ENCODE measurements at places on chromosomes 1 and 21.
A peak's percentile ranks its signal among the peaks of the same experiment; 100 is the strongest.

- DNase-seq: no peak
Measured at GRCh38 chr1:203196371-203196770, 9.9 kb upstream of the CHI3L1 start.

GRCh38 chr1:178544531-178544930, 31.6 kb downstream of the TEX35 start:
- DNase-seq: no peak

- peak; percentile 39 for DNase-seq
Measured at GRCh38 chr1:54404939-54405897, 976 bp downstream of the SSBP3 start.

DNA sequence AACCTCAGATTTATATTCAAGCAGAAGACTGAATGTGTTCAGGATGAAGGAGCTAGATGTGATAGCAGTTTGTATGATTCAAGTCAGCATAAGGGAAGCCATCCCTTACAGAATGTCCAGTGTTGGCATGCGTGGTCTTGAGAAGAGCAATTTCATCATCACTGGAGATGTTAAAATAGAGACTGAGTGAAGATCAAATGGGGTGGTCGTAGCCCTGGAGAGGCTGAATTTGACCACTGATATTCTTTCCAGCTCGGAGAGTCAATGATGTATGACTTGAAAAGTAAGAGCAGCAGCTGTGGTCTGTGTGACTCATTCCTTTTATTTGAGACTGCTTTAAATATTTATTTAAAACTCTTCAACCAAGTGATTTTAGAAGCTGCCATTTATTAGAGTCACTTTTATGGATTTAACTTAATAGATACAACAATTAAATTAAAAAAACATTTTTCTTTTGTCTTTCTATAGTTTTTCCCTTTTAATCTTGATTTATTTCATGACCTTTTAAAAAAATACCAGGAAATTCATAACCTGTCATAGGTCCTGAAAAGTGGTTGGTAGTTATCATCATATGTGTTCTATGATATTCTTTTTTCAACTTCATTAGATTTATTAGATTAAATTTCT, 15.5 kb downstream of the FMN2 start:
- no peak for DNase-seq

- DNase-seq: peak; percentile 34
Measured at GRCh38 chr1:89602871-89603404, 30.0 kb upstream of the LRRC8C start.

DNA sequence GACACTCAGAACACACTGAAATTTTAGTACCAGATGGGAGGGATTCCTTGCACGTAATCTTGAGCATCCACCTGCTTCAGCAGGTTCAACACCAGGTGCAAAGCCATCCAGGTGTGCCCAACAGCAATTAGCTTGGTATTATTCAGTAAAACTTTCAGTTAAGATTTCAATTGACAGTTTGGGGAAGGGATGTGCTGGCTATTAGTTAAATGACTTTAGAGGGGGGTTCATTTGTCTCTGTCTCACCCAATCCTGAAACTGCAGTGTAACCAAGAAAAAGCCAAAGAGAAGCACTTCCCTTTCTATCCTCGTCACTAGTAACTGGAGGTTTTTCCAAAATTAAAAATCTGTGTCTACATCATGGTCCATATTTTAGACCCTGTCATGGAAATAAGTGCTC, 90.9 kb downstream of the PIK3R3 start:
- no peak for DNase-seq

GRCh38 chr1:232538224-232538942, 91.5 kb downstream of the SIPA1L2 start:
- DNase-seq: no peak

GRCh38 chr21:45322231-45322959, 34.7 kb upstream of the POFUT2 start:
- DNase-seq: peak; percentile 18

DNA sequence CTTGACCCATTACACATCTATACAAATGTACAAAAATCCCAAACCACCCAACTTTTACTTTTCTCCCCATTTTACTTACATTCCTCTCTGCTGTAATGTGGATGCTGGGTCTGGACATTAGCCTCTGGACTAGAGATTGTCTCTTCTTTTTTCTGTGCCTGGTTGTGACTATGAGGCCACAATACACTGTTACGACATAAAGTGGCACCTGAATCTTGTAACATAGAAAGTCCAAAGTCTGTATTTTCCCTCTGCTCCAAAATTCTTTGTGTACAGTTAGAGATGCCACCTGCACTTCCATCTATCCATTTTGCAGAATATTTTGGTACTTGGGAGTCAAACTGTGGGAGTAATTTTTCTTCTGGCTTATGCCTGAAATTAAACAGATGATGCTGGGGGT, 22.7 kb downstream of the C21orf91 start:
- DNase-seq: no peak

DNA sequence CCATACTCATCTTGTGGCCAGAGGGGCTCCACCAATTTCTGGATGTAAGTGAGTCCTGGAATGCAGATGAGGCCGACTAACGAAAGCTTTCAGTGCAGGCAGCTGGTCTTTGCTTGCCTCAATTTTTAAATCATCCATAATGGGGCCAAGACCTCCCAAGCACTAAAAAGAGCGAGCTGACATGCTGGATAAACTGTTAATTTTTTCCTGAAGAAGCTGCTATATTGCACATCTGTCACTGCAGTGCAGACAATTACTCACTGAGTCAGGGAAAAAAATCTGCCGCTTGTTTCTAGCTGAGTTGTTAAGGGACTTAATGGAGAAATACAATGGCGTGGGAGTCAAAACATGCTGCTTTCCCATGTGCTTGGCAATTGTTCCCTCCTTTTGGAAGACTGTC, 205.5 kb downstream of the GPATCH2 start:
- DNase-seq: no peak

DNA sequence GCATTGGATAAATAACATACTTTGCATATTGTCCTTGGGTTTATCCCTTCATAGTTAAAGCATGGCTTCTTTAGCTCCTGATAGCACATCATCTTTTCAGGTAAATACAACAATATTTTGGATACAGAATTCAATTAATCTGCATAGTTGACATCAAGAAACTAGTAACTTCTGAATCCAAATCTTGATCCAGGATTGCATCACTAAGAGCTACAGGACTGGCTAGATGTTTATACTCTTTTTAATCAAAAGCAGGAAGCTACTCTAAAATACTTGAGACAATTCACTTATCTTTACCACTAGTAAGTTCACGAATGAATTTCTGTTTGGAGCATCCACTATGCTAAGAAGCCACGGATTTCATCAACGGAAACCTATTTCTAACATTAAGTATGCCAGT, 54.2 kb upstream of the SLC44A3 start:
- DNase-seq: no peak

GRCh38 chr1:226738421-226738994, 574 bp downstream of the ITPKB start:
- peak; percentile 44 for DNase-seq

DNA sequence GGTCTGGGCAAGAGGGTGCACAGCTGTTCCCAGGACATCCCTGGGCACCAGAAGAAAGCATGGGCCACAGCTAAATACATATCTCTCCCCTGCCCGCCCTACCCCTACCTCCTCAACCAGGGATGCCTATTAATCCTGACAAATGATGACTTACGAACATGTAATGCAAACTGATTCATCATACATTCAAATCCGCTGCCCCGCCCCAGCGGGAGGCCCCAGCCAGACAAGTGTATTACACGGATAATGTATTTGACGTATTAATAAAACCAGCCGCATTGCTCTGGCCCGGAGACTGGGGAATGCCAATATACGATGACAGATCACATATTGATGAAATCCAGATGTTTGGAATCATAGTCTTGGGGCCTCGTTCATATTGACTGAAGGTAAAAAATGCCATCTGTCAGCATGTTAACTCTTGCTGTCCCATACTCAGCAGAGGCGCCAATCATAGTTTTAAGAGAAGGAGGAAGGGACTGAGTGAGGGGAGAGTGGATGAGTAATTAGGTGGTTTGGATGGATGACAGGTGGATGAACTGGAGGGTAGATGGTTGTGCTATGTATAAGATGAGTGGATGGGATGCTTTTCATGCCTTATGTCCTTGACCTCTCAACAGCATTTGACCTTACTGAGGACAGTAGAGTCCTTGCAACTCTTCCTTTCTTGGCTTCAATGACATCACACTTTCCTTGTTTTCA, 68.2 kb downstream of the TMEM53 start:
- DNase-seq: no peak

GRCh38 chr1:184664042-184664660, 90.5 kb downstream of the EDEM3 start:
- DNase-seq: peak; percentile 61

GRCh38 chr1:98388441-98388840, 273.1 kb upstream of the SNX7 start:
- DNase-seq: no peak

- no peak for DNase-seq
Measured at GRCh38 chr1:201463071-201463552, 5.9 kb downstream of the PHLDA3 start.

DNA sequence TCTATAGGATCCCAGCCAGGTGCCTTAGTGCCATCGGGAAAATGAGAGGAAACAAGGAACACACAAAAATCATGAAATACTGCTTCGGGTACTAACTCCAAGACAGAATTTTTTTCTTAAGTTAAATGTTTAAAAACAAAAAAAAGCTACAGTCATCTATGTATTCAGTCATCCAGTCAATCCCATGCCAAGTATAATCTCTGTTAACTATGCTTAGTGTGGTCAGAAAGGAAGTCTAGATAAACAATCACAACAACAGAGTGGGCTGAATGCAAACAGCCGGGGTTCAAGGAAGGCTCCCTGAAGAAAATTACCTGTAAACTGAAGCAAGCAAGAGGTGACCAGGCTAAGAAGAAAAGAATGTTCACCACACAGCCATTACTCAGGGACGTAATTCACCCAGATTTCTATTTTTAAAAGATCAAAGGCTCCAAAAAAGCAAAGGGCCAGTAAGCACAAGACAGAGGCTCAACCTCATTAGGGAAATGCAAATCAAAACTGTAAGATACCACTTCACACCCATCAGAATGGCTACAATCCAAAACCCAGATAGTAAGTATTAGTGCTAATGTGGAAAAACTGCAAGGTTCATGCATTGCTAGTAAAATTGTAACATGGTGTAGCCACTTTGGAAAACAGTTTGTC, 53.0 kb downstream of the RERE start:
- DNase-seq: no peak

DNA sequence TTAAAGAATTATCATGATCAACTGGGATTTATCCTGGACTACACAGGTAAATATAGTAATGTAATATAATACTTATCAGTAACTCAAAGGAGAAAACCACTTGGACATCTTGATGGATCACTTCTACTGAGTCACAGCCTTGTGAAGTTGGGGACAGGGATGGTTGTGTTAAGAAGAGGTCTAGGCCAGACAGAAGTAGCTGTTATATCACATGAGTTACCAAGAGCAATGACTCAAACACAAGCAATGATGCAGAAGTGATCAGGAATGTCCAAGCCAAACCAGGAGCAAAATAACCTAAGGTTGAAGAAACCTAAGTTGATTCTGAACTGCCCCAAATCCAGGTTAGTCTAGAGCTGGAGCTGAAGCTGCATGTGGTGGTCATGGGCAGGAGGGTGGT, 424.5 kb upstream of the DAB1 start:
- no peak for DNase-seq

DNA sequence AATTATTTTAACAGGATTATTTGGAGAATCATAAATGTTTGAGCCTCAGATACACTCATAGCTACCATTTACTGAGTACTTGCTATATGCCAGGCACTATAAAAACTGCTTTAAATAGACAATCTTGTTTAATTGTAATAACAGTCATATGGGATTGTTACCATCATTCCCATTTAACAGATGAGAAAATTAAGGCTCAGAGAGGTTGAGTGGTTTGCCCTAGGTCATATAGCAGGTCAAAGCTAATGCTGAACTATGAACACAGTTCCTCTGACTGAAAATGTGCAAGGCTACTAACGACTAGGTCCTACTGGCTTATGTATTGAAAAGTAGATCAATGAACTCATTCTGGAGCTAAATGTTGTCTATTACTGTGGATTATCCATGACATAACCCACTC, 63.4 kb downstream of the DDR2 start:
- DNase-seq: no peak

DNA sequence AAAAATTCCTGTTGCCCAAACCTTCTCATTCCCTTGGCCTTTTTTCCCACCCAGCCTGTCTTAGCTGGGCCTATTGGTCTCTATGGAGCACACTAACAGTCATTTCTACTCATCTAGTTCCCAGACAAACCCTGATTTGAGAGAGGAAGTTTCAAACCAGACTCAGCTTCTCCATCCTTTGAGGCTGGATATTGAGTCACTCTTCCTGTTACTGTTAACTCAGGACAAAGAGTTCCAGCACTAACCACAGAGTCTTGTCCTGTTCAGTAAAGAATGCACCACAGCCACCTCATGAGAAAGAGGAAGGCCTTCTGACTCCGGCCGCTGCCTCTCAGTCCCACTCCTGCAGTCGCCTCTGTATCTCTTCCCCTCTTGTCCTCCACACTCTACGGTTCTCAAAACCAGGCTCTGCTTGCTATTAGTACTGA, 137.8 kb downstream of the PTPRC start:
- DNase-seq: no peak

- no peak for DNase-seq
Measured at GRCh38 chr1:55815745-55816455, 600.7 kb upstream of the USP24 start.

GRCh38 chr1:226181996-226182714, 4.4 kb downstream of the ACBD3 start:
- DNase-seq: no peak

DNA sequence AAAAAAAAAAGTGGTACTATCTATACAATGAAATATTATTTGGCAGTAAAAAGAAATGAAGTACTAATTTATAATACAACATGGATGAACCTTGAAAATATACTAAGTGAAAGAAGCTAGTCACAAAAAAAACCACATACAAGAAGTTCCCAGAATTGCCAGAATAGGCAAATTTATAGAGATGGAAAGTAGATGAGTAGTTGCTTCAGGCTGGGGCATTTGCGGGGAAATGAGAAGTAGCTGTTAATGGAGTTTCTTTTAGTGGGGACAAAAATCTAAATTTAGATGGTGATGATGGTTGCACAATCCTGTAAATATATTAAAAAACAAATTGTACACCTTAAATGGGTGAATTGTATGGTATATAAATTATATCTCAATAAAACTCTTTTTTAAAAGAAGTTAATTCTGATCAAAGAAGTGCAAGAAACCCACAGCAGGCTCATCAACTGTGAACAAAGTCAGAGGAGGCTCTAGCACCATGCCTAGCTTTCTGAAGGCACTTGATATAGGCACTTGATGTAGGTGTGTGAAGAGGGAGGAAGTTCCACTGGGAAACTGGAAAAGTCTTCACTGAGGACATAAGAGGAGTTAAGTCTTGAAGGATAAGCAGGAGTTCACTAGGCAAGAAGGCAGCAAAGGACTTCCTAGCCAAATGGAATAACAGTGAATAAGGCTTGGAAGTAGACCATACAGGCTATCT, 52.5 kb downstream of the DMAP1 start:
- no peak for DNase-seq

- peak; percentile 61 for DNase-seq
Measured at GRCh38 chr1:204564835-204565234, 48.6 kb downstream of the MDM4 start.

GRCh38 chr21:25501462-25501861, 105.8 kb downstream of the MRPL39 start:
- DNase-seq: no peak

All from activated naive CD4-positive, alpha-beta T cell treated with anti-CD3 and anti-CD28 coated beads for 36 hours (primary cell).